ENCODE measurements at places on chromosomes 2 and 18. TPM values are rescaled to one million over a fixed set of nuclear protein-coding genes. Genes with fewer than 3 reads are reported as not detected.
A peak's percentile ranks its signal among the peaks of the same experiment; 100 is the strongest.

The TMEFF2 gene
- total RNA-seq = 1.5 TPM

The MAP2 gene
- total RNA-seq = 5.9 TPM

The SERPINB7 gene
- total RNA-seq = not detected

The KLHL41 gene
- not detected for total RNA-seq

The HOXD12 gene
- total RNA-seq = not detected

The ZNF638 gene
- total RNA-seq = 143 TPM

The TFCP2L1 gene
- 3.2 TPM for total RNA-seq

The REEP1 gene
- total RNA-seq = 1.5 TPM

The OR6B2 gene
- total RNA-seq = not detected

The CREB1 gene
- total RNA-seq = 97.4 TPM

The PTPRN gene
- total RNA-seq = 5.2 TPM

The CXCR1 gene
- total RNA-seq = not detected

The TACR1 gene
- 0.19 TPM for total RNA-seq

The KIF1A gene
- total RNA-seq = 281 TPM

The DOK6 gene
- total RNA-seq = 0.50 TPM

DNA sequence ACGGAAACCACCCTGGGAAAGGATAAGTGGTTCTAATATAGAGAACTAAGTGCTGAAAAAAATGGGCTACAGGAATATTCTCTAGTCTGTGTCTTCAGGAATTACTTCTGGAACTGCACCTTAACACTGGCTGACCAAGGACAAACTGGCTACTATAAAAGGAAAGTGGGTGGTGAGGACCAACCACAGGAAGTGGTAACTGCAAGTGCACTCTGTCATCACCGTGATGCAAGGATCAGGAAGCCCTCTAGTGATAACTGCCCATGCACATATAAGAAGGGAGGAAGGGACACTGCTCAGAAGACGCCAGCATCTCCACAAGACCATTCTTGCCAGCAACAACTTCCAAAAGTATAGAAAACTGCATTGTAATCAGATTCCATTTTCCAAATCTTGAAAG lies 424.4 kb upstream of the RGPD4 start:
- DNase-seq = no peak

GRCh38 chr18:9575558-9575957 lies 38.8 kb downstream of the PPP4R1 start:
- DNase-seq = peak; percentile 58

GRCh38 chr2:598058-598802 lies 79.0 kb downstream of the TMEM18 start:
- DNase-seq = no peak

DNA sequence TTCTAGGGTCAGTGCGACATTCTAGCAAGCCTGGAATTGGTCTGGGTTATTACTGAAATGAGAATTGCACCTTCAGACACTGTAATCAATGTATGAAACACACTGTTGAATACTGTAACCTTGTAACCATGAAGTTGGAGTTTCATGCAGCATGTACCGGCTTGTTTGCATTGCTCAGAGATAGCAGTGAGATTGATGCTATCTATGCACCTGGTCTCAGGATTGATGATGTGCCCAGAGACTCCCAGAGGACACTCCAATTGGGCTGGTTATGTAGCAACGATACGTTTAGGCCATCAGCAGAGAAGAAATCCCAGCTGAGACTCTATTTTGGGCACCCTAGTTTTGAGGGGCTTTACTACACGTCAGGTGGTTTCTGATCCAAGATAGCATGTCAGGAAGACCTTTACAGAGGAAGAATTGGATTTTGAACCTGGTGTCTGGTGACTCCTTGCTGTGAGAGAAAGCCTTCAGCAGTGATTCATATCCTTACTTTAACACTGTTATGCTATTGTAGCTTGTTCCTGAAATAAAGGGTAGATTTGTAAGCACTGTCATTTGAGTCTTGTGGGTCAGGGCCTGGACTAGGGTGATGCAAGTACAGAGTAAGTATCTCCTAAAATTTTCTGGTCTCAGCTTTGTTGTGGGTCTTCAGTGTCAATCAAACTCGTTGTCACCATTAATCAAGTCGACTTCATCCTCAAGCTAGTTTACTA lies 305.1 kb upstream of the GULP1 start:
- DNase-seq = no peak

- peak; percentile 70 for DNase-seq
Measured at GRCh38 chr2:192194866-192195547, at the start of gene TMEFF2. TMEFF2 (minus strand) TSS chr2:192194933; CDS start chr2:192194524, 409 bp downstream.

DNA sequence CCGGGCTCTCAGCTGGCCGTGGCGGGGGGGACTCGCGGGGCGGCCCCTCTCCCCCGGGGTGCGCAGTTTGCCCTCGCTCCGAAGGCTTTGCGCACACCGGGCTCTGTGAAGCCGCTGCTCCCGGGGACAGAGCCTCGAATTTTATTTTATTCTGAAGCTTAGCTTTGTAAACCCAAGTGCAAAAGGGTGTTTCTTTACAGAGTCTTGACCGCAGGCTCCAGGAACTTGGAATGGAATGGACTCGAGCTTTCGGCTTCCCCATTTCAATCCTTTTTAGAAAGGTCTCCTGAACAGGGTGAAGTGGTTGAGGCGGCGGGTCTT lies 2.0 kb downstream of the GALR1 start:
- no peak for DNase-seq

- no peak for DNase-seq
Measured at GRCh38 chr2:128832946-128833663, 514.4 kb upstream of the HS6ST1 start.

GRCh38 chr2:200525882-200526651 lies at the start of gene SGO2:
SGO2 (plus strand) TSS chr2:200526207; CDS start chr2:200532976, 6,769 bp downstream.
- DNase-seq = peak; percentile 89

GRCh38 chr2:216620786-216621185 lies 12.4 kb upstream of the IGFBP2 start:
- DNase-seq = no peak

- DNase-seq = peak; percentile 34
Measured at GRCh38 chr2:128784626-128785306, 466.1 kb upstream of the HS6ST1 start.

DNA sequence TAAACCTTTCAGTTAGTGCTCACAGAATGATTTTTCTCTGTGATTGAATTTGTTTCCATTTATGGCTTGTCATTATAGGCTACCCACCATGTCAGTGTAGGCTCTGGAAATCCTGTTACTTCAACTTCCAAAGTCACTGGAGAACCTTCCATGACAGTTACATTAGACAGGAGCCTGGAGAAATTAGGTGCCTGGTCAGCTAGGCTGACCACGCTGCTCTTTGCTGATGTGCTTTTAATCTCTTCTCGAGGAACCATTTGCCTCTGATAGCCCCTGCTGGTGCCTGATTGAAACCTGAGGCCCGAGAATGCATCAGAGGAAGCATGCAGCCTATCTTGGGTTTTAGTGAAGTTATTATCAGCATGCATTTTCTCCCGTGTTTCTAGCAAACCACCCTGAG lies 29.6 kb upstream of the TTN start:
- no peak for DNase-seq

GRCh38 chr2:26642429-26642828 lies 1.3 kb upstream of the CIB4 start:
- DNase-seq = no peak

GRCh38 chr2:62348700-62349099 lies 152.8 kb downstream of the B3GNT2 start:
- no peak for DNase-seq

DNA sequence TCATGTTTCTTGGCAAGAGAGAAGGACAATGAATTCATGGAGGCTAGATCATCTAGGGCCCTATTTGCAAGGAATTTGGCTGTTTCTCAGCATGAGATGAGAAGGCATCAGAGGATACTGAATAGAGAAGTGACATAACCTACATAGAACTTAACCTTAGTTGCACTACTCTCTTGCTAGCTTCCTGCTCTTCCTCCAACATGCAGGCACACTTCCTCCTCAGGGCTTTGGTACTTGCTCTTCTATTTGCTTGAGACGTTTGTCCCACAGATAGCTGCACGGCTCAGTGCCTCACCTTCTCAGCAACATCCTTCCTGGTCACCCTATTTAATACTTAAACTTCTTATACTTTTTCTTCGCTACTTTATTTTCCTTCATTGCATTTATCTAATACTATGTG lies 20.0 kb upstream of the LANCL1 start:
- DNase-seq = no peak

GRCh38 chr2:222904557-222905258 lies 43.9 kb downstream of the ACSL3 start:
- no peak for DNase-seq

DNA sequence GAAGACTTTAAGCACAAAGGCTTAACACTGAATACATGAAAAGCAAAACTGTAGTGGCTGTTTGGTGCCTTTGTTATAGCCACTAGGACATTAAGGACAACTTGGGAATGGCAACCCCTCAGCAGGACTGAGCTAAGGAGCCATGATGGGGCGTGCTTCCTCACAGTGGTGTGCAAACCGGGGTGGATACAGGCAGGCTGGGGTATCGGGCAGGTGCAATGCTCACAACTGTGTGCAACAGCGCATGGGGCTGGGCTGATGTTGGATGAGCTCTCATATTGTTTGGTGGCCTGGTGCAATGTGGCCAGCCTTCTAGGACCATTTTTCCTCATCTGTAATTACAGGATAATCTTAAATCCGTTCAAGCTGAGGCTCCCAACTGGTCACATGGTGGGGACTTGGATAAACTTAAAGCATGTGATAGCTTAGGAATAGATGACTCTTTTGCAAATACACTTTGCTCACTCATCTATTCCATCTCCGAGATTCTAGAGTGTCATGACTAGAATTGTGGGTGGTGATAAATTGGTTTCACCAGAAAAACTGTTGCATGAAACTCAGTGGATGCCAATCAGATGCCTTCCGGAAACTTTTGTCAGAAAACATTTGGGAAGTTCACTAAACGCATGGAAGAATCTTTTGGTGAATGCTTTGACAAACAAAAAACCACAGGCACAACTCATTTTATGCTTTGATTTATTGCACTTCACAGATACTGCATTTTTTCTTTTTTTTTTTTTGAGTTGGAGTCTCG lies 116.5 kb downstream of the PXDN start:
- no peak for DNase-seq

GRCh38 chr2:98601532-98602132 lies 6.7 kb downstream of the COA5 start:
- DNase-seq = no peak

DNA sequence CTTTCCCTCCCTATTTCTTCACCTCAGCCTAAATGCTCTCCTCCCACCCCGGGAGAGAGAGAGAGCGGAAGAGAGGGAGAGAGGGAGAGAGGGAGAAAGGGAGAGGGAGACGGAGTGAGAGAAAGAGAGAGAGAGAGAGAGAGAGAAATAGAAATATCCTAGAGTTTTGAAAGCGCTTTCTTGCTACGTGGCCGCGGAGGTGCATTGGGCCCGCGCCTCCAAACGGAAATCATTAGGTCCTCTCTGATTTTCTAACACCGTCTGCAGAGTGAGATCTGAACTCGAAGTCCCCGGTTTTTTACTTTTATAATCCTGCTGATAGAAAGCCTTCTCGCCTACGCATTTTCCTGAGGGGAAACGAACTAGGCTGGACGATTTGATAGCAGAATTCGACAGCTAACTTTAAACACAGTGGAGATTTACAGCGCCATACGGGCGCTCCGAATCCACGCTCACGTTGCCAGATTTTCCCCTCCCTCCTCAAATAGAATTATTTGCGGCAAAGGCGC lies 903 bp upstream of the EVX2 start:
- no peak for DNase-seq

DNA sequence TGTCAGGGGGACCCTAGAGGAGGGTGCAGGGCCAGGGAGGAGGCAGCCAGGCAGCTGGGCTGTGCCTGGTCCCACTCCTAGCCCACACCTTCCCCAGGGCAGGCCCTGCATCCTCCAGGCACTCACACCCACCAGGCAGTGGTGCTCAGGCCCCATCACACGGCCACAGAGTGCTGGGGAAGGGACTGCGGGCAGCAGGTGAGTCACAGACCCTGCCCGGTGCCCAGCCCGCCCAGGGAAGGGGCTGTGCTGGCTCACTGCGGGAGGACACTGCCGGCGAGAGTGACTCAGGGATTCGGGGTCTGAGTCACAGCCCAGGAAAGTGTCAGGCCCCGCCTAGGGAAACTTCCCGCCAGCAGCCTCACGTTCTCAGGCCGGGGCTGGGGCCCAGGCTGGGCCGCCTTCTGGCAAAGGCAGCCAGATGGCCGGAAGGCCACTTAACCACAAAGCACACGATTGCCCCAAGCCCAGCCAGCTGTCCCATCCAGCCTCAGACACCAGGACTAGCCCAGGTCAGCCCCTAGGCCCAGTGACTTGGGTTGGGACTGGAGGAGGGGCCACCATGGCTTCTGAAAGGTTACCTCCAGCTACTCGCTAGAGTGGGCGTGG lies 42.2 kb downstream of the BIN1 start:
- no peak for DNase-seq

- DNase-seq = no peak
Measured at GRCh38 chr2:55810622-55811020, 113.0 kb downstream of the EFEMP1 start.

DNA sequence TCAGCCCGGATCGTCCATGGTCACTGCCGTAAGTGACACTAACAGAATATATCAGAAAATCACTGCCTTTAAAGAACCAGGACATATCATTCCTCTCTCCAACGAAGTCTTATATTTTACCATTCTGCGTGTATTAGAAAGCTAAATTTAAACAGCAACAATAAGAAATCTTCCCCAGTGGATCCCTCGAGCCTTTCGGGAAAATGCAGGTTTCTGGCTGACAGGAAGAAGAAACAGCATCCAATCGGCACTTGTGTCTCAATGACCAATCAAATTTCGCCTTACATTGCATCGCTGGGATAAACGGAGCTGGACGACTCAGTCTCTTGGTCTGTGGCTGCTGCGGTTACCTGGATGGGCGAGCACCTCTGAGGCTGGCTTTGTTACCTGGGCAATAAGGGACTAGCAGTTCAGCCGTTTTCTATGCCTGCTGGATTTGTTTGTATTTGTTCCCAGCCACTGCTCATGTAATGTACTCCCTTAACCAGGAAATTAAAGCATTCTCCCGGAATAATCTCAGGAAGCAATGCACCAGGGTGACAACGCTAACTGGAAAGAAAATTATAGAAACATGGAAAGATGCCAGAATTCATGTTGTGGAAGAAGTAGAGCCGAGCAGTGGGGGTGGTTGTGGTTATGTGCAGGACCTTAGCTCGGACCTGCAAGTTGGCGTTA lies at the start of gene DUSP19:
Gene DUSP19, plus strand, starts transcription at position 284 of the 675 bp plus-strand sequence. Its CDS starts 187 bp downstream, at position 471.
- DNase-seq = peak; percentile 99

DNA sequence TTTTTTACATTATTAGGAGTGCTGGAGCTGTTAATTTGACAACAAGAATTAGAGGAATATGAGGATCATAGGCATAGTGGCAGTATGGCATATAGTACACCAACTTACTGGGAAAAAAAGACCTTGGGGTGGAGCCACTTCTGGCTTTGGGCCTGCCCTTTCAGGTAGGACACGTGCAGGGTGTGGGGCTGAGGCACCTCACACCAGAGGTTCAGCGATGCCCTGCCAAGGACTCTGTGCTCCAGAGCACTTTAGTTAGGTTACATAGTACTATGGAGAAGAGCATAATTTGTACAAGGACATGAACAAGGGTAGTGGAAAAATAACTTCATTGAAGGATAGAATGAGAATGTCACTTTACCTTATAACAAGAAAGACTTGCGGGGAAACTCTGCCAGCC lies 77.1 kb upstream of the CD302 start:
- no peak for DNase-seq

GRCh38 chr2:44392338-44392943 lies 30.7 kb downstream of the CAMKMT start:
- DNase-seq = no peak

All from H1 (cell line).